ENCODE measurements at places on chromosomes 1 and 21.
A peak's percentile ranks its signal among the peaks of the same experiment; 100 is the strongest.

DNA sequence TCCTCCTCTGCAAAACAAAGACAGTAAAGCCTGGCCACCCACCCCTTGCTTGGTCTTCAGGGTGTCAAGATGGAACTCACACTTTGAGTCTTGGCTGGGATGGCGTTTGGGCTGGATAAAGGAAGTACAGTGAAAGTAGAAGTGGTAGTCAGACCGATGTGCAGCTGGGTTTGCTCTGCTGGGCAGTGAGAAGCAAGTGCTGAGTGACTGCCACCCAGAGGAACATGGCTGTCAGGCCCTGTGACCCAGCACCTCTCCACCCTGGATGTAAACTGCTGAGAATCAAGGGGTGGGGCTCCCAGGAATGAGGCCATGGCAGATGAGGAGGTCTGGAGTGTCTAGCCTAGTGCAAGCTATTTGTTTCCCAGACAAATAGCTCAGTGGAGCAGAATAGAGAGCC, 51.2 kb downstream of the POFUT2 start:
- no peak for DNase-seq

GRCh38 chr1:24266998-24267397, 52.2 kb upstream of the GRHL3 start:
- no peak for DNase-seq

- no peak for DNase-seq
These were observed 653.4 kb downstream of the KCNT2 start for GRCh38 chr1:195954848-195955247.

- DNase-seq = no peak
These were observed 57.3 kb downstream of the ACBD3 start for GRCh38 chr1:226129230-226129629.

DNA sequence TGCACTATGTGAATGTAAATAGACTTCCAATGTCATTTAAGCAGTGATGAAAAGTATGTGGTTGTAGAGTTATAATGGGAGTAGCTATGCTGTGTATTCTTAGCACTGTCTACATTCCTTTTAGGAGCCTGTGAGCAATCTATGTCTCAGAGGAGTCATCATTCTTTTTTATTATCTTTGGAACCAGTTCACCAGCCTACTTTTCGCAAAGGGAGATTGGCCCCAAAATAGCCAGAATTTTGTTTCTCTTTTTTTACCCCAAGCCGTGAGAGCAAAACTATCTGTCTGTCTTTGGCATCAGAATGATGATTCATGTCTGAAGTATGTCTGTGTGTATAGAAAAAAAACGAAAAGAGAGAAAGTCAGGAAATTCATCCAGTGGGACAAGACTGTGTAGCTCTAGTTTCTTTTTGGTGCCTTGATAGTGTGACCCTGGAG, 44.2 kb downstream of the OSBPL9 start:
- DNase-seq = peak; percentile 59

DNA sequence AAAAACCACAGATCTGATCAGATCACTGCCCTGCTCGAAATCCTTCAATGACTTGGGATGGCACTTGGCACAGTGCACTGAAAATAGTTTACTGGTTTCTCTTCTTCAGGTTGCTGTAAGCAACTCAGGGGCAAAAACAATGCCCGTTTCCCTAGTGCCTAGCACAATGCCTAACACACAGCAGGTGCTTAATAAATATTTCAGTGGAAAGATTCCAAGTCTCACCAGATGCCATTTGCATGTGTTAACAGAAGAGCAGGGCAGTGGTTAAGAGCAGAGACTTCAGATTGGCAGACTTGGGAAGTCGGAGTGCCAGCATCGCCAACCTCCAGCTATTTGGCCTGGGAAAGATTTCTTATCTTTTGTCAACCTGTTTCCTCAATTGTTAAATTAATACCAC, 10.9 kb upstream of the METTL25B start:
- DNase-seq = no peak

DNA sequence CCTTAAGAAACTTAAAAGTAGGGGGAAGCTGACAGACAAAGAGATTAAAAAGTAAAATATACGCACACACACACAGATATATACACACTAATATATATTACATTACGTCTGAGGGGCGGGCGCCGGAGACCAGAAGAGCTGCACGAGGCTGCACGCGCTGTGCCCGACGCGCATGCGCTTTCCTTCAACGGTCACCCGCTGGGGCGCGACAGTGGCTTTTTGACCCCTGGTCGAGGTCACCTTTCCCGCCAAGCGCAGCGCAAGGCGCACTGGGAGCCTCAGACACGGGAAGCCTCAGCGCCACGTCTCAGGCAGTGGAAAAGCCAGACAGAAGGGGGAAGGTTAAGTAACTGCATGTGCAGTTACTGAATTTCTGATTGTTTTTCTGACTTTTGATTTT, at the start of gene HORMAD1:
Gene HORMAD1, minus strand, starts transcription at position 193 of the 400 bp plus-strand sequence. CDS start 1,390 bp downstream, outside the sequence.
- no peak for DNase-seq

- no peak for DNase-seq
These were observed 17.2 kb upstream of the OLIG2 start for GRCh38 chr21:33008333-33009051.

GRCh38 chr1:156747742-156748669, 3.5 kb downstream of the HDGF start:
- DNase-seq = no peak

- no peak for DNase-seq
These were observed 632.0 kb downstream of the SMYD3 start for GRCh38 chr1:245874942-245875580.

- no peak for DNase-seq
These were observed 86.0 kb downstream of the PRRX1 start for GRCh38 chr1:170749959-170750358.

DNA sequence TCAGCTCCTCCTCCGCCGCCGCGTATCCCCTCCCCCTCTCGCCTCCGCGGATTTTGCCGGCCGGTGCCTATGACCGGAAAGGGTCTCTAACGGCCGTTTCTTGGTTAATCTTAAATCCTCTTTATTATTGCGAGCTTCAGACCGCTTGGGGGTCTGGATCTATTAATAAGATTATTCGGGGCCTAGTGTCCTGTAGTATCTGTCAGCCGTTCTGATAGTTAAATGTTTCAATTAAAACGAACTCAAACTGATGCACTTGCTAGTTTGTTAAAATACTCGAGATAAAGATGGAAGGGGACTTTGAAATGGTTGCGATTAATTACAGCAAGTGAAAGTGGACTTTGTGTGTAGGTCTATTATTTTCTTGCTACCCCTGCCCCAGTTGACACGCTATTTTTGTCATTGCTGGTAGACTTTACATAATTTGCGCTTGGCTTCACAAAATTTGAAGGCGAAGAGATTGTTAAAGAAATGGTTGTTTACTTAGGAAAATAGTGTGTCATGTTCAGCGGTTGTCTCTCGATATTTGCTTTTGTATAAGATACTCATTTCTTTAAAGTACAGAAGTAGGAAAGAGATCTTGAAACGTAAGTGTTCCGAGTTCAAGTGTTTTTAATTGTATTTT, 779 bp downstream of the SON start:
- no peak for DNase-seq

GRCh38 chr1:18481190-18481920, 625 bp downstream of the KLHDC7A start:
- DNase-seq = no peak

- no peak for DNase-seq
These were observed 119.0 kb downstream of the GREM2 start for GRCh38 chr1:240492832-240493440.

DNA sequence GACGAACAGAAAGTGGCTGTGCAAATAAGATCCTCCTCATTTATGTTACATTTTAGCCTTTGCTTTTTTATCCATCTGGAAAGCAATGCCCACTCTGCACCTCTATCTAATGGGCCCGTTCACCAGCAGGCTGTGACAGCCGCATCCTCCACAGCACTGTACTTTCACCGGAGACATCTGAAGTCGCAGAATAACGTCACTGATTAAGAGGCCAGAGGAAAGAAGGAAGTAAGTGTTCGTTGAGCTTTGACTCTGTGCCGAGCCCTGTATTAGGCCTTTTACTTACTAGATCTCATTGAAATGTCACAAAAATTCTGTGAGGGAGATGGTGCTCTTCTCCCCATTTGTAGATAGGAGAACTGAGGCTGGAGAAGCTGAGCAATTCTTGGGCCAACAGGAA, 62.3 kb downstream of the KAZN start:
- DNase-seq = no peak

GRCh38 chr1:168084396-168085231, 52.1 kb downstream of the GPR161 start:
- peak; percentile 60 for DNase-seq

- peak; percentile 33 for DNase-seq
These were observed 12.9 kb downstream of the PIGM start for GRCh38 chr1:160018900-160019299.

Measured in HTR-8/SVneo (cell line).